ENCODE measurements at places on chromosomes 6 and 20. TPM values are rescaled to one million over a fixed set of nuclear protein-coding genes. Genes with fewer than 3 reads are reported as not detected.

The LPA gene
- not detected for total RNA-seq

The ANKRD66 gene
- not detected for total RNA-seq

The LCA5 gene
- total RNA-seq = 4.8 TPM

The SUMO4 gene
- 1.9 TPM for total RNA-seq

The EPB41L2 gene
- 111 TPM for total RNA-seq

The PPP1R3G gene
- 1.9 TPM for total RNA-seq

The ENPP1 gene
- 6.5 TPM for total RNA-seq

The F13A1 gene
- 275 TPM for total RNA-seq

The XKR7 gene
- 0.06 TPM for total RNA-seq

The CDH22 gene
- total RNA-seq = 1.6 TPM

The TOMM34 gene
- 18.8 TPM for total RNA-seq

The SERPINB1 gene
- total RNA-seq = 86.4 TPM

DNA sequence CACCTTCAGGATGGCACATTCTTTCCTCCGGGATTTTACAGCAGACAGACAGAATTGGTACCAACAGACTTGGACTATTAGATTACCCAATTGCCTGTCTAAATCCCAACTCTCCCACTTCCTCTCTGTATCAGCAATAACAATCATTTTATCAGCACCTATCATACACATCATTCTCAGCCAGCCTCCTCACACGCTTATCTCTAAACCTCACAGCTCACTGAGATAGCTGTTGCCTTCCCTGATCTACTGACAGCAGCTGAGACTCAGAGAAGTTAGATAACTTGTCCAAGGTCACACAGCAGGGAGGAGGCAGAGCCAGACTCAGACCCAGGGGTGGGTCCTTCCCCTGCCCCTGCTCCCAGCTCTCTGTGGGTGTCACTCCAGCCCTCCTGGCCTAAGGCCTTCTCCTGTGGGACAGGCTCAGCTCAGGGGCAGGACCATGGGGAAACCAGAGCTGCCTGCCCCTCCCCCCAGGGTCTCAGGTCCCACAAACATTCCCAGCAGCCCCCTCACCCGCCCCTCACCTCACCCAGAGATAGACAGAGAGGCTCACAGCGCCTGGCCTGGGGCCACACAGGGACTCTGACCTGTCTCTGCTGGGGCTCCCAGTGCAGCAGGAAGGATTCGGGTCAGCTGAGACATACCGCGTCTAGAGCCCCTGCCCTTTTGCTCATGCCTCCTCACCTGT lies 92.8 kb downstream of the GRM4 start:
- no peak for DNase-seq

DNA sequence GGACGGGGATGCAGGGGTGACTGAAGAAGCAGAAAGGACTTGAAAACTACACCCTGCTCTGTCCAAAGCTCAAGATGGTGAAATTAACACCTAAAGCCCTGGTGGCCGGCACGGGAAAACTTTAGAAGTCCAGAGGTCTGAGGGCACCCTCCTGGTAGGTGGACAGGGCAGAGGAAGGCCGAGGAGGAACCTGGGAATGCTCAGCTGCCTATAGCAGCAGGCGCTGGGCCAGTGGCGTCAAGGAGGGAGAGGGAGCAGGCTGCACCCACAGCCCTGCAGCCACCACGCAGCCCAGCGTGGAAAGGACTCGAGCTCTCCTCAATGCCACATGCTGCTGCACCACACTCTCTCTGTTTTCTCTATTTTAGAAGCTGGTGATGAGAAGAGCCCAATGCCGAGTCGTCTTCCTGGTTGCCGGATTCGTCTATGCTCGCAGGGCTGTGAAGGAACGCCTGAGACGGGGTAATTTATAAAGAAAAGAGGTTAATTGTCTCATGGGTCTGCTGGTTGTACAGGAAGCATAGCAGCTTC lies 248.3 kb upstream of the AFDN start:
- DNase-seq = no peak

DNA sequence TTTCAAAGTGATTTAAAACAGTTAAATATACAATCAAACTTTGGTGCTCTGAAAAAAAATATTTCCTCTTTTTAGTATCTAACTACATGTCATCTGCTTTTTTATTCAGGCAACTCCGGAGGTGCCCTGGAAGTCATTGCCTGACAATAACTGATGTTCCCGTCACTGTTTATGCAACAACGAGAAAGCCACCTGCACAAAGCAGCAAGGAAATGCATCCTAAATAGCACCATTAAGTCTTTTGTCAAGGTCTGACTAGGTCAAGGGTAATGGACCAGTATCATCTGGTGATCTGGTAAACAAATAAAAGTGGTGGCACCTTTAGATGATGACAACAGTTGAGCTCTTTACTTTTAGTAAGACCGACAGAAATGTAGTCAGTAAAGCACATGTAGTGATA lies 13.2 kb downstream of the FAM229B start:
- no peak for DNase-seq

GRCh38 chr6:36032261-36032660 lies 4.7 kb downstream of the MAPK14 start:
- no peak for DNase-seq

- no peak for DNase-seq
These were observed 465.1 kb upstream of the CHD6 start for GRCh38 chr20:42083280-42083679.

DNA sequence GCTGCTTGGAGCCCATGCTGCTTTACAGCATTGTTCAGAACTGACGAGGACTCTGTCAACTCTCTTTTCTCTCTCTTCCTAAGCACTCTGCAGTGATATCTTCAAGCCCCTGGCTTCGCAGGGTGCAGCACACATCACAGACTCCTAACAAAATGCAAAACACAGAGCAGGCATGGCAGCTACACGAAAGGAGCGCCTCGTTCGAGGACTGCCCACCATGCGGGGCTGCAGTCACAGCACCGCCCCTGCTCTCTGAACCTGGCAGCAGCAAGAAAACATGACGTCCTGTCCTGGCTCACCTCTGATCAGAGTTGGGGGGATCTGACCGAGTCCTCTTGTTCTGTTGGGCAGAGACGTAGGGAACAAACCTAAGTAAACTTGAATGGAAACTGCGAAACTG lies 281.7 kb downstream of the CDH26 start:
- DNase-seq = no peak

GRCh38 chr6:20680697-20681165 lies 146.5 kb downstream of the CDKAL1 start:
- DNase-seq = no peak

- no peak for DNase-seq
These were observed 3.0 kb upstream of the ZNF335 start for GRCh38 chr20:45974896-45975565.

DNA sequence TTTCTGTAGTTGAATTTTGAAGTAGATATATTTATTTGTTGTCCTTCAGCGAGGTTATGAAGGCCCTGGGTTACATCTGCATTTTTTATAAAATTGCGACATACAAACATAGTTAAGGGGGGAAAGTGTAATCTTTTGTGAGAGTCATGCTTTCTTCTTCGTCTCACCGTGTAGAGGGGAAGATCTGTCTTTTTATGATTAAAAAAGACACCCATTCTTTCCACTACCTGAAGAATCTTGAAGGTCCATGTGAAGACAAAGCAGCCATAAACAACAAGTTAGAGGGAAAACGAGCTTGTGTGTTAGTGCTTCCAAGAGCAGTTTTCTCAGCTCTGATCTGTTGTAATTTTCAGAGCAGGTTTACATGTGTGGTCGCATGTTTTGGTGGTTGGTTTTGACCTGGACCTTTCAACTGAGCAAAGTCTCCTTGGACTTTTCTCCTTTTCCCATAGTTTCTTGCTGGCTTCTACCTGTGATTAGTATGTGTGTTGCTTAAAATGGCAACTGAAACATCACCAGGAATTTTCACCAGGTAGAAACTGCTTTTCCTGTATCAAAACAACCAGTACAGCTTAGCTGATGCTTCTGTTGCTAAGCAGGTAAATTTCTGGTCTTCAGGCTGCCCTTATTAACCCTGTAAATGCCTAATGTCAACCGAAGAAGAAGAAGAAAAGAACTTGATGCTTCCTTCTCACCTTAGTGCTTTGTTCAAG lies 37.3 kb downstream of the RREB1 start:
- DNase-seq = peak; percentile 55

DNA sequence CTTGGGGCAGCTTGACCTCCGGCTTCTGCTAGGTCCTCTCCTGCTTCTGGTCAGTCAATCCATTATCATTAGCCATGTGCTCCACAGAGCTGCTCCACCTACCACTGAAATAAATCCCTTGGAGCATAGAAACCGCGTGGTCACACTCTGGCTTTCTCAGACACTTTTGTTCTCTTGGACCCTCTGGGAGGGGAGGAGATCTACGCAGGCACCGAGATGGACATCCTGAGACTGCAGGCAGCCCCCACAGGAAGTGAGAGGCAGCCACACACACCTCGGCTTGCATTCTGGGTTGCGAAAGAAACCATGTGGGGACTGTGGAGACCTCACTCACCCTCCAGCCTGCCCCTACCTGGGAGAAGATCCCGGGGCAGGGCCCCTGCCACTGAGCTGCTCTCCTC lies 79.5 kb downstream of the FYN start:
- no peak for DNase-seq

DNA sequence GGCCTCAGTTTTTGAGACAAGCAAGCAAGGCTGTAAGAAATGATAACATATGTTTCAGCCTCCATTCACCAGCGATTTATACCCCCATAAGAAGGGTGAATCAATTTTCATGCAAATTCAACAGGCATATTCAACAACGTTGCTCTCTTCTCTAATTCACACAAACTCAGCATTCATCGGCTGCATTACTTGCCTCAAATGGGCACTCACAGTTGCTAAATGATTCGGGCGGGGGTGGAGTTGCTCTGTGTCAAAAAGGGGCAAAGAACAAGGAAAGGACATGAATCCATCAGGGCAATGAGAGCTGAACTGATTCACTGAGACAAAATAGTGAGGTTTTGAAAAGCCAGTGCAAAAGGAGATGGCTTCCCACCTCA lies 9.0 kb downstream of the MOXD1 start:
- DNase-seq = no peak

DNA sequence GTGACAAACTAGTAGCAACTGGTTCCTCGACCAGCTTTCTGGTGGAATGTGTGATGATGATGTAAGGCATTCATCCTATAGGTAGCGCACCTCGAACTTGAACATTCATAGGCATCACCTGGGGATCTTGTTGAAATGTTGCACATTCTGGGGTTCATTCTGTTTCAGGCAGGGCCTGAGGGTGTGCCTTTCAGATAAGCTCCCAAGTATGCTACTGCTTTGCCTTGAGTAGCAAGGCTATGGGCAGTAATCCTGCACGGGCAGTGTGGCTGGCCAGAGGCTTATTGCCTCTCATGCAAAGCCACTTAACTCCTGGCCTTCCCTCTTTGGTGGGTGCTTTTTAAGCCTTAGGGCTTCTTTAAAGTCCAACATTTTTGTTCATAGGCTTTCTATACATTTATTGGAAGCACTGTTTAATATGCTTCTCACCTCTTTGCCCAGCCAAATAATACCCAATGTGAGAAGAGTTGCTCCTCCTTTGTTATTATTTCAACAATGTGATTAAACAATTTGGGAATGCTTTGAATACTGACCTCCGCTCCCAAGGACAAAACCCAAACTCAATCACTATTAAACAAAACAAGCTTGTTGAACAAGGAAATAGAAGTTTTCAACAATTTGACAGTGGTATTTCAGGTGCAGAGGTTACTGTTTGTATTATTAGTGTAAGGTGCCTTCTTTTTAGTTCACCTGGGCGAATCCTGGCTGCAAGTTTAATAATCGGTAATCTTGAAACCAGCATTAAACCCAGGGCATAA lies 57.5 kb downstream of the JARID2 start:
- no peak for DNase-seq

GRCh38 chr6:8030920-8031319 lies 33.3 kb downstream of the BLOC1S5 start:
- DNase-seq = no peak

- no peak for DNase-seq
These were observed 442.7 kb upstream of the HS3ST5 start for GRCh38 chr6:114785235-114786127.

DNA sequence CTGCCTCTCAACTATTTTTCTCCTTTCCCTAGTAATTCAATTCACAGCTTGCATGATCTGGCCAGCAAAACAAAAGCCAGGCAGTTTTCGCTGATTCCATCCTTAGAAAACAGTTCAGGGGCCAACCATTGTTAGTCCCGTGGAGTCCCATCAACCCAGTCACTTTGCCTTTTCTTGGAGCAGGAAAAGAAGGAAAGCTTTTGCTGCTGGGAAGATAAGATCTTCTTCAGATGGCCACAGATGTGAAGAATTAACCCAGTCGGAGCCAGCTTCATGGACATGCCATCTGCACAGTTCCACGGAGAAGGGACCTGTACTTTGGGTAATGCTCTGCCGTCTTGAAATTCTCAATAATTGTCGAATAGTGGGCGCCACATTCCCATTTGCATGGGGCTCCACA lies 76.9 kb upstream of the TSHZ2 start:
- no peak for DNase-seq

DNA sequence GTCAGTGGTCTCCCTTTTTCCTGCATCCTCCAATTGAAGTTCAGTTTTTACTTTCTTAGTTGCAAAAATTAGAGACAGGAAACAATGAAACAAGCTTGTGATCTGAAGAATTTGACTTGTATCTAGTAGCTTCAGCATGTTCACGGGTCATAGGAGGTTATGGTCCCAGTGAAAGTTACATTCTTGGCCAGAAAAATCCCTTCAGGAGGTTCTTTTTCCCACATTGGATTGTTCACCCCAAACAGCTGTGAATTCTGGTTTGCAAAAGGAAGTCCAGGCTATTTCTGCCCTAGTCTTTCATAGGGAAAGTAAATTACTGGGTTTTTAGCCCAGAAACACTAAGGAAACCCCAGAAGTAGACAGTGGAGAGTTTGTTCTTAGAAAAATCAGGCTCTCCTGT lies 8.1 kb downstream of the ANKS1A start:
- no peak for DNase-seq

- peak; percentile 88 for DNase-seq
These were observed 917 bp upstream of the TEAD3 start for GRCh38 chr6:35497571-35498421.

DNA sequence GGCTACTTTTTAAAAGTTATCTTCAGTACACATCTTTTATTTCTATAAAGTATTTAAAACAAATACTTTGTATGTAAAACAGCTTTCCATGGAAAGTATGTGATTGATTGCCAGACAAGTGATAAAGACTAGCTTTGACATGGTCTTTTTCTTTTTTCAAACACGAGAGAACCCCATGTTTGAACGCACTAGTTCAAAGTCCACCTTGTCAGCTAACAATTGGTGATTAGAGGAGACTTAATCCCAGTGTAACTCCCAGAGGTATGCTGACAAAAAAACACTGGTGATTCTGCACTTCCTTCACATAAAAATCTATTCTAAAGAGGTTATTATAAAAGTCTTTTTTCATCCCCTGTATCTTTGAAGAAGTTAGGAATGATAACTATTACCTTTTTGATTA lies 438.1 kb downstream of the GJA1 start:
- no peak for DNase-seq

DNA sequence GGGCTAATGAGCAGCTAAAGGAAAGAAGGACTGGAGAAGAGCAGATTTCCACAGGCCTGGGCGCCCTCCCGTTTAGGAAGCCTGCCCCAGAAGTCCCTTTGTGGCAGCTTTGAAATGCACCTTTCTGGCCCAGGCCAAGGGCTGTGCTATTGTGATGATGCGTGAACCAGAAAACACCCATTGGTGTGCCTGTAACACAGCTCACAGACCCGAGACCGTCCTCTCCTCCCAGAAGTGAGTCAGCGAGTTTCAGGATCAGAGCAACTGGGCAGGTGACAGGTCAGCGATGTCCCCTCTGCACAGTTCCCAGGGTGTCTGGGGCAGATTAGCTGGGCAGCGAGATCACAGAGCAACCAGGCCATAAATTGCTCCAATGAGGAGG lies 71.9 kb upstream of the SULF2 start:
- no peak for DNase-seq

All from kidney (tissue), 22 donors.